ENCODE measurements at places on chromosomes 1 and 21.

- no peak overlapping the region for H3K4me3 ChIP-seq
- H3K27ac ChIP-seq, result no peak overlapping the region
- H3K27me3 ChIP-seq, result peaks cover 82% of the 10 kb centered on the region
- DNase-seq, result no peak
These were observed 5.2 kb downstream of the INSRR start for GRCh38 chr1:156853761-156854160.

GRCh38 chr1:16926491-16927073, 4.9 kb downstream of the CROCC start:
- H3K27ac ChIP-seq, result no peak overlapping the region
- no peak overlapping the region for H3K4me3 ChIP-seq
- no peaks in the 10 kb centered on the region for H3K36me3 ChIP-seq
- H3K27me3 ChIP-seq, result no peaks in the 10 kb centered on the region
- no peak for DNase-seq
- H3K4me1 ChIP-seq, result no peaks in the 10 kb centered on the region

GRCh38 chr1:151356696-151357095, 9.6 kb upstream of the RFX5 start:
- no peaks in the 10 kb centered on the region for H3K27me3 ChIP-seq
- no peaks in the 10 kb centered on the region for H3K4me1 ChIP-seq
- no peak overlapping the region for H3K27ac ChIP-seq

DNA sequence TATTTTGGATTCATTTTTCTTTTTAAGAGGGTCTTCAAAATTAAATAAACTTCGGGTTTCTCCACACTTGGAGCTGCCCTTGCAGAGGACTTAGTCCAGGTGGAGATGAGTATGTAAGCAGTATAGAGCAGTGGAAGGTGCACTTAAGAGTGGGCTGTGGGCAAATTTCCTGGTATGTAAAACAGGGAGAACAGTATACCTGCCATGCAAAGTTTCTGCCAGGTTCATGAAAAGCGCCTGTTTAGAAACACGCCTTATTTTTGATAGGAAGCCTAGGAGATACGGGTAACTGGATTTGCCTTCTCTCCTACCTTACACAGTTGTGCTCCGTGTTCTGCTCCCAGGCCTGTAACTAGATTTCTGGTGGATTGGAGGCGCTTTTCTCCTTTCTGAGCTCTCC, 1.2 kb downstream of the KDM4A start:
- peak overlapping the region; percentile 92 for H3K4me3 ChIP-seq
- H3K4me1 ChIP-seq, result peaks cover 27% of the 10 kb centered on the region
- H3K27ac ChIP-seq, result peak overlapping the region; percentile 96
- peaks cover 57% of the 10 kb centered on the region for H3K36me3 ChIP-seq

DNA sequence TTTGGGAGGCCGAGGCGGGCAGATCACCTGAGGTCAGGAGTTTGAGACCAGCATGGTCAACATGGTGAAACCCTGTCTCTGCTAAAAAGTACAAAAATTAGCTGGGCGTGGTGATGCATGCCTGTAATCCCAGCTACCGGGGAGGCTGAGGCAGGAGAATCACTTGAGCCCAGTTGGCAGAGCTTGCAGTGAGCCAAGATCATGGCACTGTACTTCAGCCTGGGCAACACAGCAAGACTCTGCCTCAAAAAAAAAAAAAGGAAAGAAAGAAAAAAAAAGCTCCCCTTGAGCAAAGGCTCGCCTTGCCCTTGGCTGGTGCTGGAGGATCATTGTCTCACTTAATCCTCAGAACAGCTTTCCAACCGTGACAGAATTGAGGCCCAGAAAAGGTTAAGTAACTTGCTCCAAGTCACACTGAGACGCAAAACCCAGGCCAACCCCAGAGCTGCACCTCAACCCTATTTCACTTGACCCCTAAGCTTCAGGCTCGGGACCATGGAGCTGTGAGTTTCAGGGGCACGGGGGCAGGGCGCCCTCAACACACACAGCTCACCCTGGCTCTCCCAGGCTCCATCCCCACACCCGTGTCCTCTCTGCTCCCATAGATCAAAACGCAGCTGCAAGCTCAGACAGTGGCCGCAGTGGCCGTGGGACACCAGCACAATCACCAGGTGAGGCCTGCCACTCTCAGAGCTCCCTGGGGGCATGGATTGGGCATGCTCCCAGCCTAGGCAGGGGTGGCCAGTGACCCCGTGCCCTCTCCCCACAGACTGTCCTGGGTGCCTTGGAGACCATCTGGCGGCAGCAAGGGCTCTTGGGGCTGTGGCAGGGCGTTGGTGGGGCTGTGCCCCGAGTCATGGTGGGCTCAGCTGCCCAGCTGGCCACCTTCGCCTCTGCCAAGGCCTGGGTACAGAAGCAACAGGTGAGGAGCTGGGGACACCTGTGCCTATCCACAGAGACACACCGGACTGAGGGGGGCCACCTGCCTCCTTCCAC, 1.6 kb downstream of the SLC25A34 start:
- H3K36me3 ChIP-seq, result peaks cover 13% of the 10 kb centered on the region
- peaks cover 9% of the 10 kb centered on the region for H3K4me1 ChIP-seq
- H3K27me3 ChIP-seq, result no peaks in the 10 kb centered on the region
- DNase-seq, result no peak
- no peak overlapping the region for H3K4me3 ChIP-seq

DNA sequence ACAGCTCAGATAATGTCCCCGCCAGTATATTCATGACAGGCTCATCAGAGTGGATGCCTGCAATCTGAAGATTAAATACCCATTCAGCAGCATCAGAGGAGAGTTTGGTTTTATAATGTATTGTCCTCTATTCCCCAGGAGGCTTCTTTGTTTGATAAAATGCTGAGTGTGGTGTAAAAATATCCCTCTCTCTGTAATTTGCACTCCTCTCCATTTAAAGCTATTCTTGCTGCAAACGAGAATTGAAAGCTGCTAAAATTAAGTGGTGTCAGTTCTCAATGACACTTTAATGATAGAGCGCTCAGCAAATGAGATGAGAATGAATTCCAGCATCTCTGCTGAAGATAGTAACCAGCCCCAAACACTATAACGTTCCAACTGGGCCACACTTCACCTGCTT, 205.7 kb upstream of the RRP15 start:
- no peak for DNase-seq
- H3K27me3 ChIP-seq, result no peaks in the 10 kb centered on the region
- no peaks in the 10 kb centered on the region for H3K4me1 ChIP-seq
- no peak overlapping the region for H3K27ac ChIP-seq
- no peaks in the 10 kb centered on the region for H3K36me3 ChIP-seq

DNA sequence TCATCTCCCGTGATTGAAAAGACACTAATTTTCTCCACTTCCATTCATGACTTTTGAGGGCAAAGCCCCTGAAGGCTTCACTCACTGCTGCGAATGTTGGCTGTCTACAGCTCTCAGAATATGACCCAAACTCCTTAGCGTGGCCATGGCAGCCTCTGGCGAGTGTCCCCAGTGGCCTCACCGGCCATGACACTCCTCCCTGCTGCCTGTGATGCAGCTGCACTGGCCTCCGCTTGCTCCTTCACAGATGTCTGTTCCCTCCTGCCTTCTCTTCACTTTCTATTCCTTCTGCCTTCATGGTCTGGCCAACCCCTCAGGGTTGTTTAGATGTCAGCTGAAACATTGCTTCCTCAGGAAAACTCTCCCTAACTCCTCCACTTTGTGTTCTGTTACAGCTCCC, 30.8 kb upstream of the PTPRF start:
- H3K27ac ChIP-seq, result no peak overlapping the region
- no peaks in the 10 kb centered on the region for H3K36me3 ChIP-seq
- no peaks in the 10 kb centered on the region for H3K27me3 ChIP-seq
- DNase-seq, result no peak
- no peak overlapping the region for H3K4me3 ChIP-seq
- no peaks in the 10 kb centered on the region for H3K4me1 ChIP-seq

DNA sequence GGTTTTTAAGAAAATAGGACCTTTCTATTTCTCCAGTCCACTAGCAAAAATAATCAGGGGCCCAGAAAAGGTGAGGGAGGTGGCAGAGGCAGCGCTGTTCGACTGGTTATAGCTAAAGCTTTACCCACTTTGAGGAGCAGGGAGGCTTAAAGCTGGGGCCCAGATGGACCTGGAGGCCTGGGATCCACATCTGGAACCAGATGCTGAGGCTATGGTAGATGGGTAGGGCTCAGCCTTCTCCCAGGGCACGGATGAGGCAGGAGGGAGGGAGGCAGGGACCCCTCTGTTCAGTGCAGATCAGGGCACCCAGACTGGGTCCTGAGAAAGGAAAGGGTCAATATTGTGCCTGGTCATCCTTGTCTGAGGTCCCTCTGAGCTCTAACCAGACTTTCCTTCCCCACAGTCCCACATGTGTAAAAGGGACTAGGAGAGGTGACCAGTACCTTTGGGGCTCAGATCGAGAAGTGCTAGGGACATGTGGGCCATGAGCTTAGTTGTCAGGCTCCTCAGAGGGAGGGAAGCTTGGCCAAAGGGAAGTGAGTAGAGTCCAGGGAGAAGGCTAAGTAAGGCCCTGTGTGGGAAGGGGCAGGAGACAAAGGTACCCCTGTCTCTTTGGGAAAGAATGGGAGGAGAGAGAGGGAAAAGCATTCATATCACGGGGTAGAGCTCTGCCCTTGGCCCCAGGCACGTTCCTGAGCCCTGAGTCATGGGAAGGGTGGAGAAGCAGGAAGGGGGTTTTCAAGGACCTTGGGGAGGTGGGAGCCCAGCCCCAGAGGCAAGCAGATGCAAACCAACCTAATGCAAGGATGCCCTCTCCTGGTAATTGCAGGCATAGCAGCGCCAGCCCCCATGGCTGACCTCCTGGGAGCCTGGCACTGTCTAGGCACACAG, 15.4 kb downstream of the LMNA start:
- peak overlapping the region; percentile 99 for H3K27ac ChIP-seq
- no peaks in the 10 kb centered on the region for H3K27me3 ChIP-seq
- DNase-seq, result peak; percentile 99
- peak overlapping the region; percentile 57 for H3K4me3 ChIP-seq

- H3K4me1 ChIP-seq, result no peaks in the 10 kb centered on the region
- no peaks in the 10 kb centered on the region for H3K36me3 ChIP-seq
- no peak overlapping the region for H3K4me3 ChIP-seq
- H3K27me3 ChIP-seq, result peaks cover 47% of the 10 kb centered on the region
- DNase-seq, result no peak
- H3K27ac ChIP-seq, result no peak overlapping the region
These were observed 15.5 kb upstream of the PADI6 start for GRCh38 chr1:17356387-17357026.

DNA sequence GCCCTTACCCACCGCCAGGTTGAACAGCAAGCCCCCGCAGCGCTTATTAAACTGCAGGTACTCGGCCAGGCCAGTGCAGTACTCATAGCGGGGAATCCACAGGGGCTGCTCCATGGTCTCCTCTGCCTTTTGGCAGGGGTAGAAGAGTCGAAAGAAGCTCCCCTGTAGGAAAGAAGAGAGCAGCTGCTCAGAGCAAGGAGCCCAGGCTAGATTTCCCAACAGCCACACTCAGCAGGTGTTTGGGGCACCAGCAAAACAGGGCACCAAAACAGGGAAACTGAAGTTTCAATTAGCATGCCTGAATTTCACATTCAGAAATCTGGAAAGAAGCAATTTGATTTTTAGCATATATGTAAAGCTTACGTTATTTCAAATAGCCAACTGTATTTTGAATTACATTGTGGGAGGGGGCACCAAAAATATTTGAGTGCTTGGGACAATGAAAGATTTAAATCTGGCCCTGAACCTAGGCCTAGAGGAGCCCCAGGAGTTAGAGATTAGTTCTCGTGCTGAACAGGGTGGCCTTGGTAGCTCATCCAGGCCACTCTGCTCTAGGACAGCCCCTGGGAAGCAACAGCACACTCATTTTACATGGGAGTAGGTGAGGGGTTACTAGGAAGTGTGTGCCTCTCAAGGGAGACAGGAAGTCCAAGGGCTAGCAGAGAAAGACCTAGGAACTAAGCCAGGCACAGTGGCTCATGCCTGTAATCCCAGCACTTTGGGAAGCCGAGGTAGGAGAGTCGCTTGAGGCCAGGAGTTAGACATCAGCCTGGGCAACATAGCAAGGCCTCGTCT, 8.2 kb downstream of the PAFAH2 start:
- H3K4me1 ChIP-seq, result no peaks in the 10 kb centered on the region
- no peak for DNase-seq
- no peaks in the 10 kb centered on the region for H3K27me3 ChIP-seq
- H3K36me3 ChIP-seq, result peaks cover 5% of the 10 kb centered on the region
- H3K4me3 ChIP-seq, result no peak overlapping the region

- no peak overlapping the region for H3K4me3 ChIP-seq
- H3K36me3 ChIP-seq, result no peaks in the 10 kb centered on the region
- H3K4me1 ChIP-seq, result peaks cover 31% of the 10 kb centered on the region
- H3K27ac ChIP-seq, result no peak overlapping the region
- no peaks in the 10 kb centered on the region for H3K27me3 ChIP-seq
- no peak for DNase-seq
These were observed 53.3 kb upstream of the GJA8 start for GRCh38 chr1:147849098-147849895.

- no peaks in the 10 kb centered on the region for H3K36me3 ChIP-seq
- no peaks in the 10 kb centered on the region for H3K27me3 ChIP-seq
- no peak overlapping the region for H3K27ac ChIP-seq
- peaks cover 16% of the 10 kb centered on the region for H3K4me1 ChIP-seq
- no peak overlapping the region for H3K4me3 ChIP-seq
- no peak for DNase-seq
These were observed 51.0 kb downstream of the ZBTB18 start for GRCh38 chr1:244102046-244102445.

DNA sequence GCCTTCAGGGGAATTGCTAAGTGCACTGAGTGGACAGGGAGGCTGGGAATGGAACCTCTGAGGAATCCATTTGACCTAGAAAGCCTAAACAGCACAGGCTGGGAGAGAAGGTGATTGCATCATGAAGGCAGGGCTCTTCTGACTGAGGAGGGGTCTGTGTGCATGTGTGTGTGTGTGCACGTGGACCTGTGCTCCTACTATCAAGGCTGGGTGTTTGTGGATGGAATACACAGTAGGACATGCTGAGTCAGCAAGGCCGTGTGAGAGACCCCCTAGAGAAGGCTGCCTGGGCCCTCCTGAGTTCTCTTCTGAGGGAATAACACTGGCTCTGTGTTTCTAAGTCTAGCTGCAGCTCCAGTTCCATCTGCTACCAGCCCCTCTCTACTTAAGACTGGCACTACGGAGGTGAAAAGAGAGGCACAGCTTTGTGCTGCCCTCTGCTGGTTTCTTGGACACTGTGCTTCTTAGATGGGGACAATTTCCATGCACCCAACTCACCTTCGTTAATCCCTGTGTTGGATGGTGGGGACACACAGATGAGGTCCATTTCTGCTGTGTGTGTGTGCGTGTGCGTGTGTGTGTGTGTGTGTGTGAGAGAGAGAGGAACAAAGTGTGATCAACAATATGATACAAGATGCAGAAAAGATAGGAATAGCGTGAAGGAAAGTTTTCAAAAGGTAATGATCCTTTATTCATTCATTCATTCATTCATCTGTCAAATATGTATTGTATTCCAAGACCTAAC, 6.2 kb upstream of the EFCAB14 start:
- DNase-seq, result peak; percentile 73
- H3K4me3 ChIP-seq, result no peak overlapping the region
- peaks cover 37% of the 10 kb centered on the region for H3K27me3 ChIP-seq
- H3K36me3 ChIP-seq, result no peaks in the 10 kb centered on the region
- no peak overlapping the region for H3K27ac ChIP-seq
- H3K4me1 ChIP-seq, result no peaks in the 10 kb centered on the region

DNA sequence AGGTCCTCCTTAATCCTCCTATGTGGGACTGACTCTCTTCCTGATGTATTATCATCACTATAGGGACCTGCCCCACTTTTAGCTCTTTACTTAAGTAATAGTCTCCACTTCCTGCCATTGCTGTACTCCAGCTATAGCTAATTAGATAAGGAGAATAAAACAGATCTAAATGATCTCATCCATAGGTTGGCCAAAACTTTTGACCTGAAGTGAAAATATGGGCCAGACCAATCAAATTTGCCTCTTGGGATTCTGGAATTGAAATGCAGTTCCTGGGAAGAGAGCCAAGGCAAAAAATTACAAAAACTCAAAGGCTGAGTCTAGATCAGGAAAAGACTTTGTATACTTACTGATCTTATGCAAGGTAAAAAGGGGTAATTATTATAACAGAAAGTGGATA, 36.1 kb upstream of the PDE4B start:
- no peaks in the 10 kb centered on the region for H3K36me3 ChIP-seq
- no peaks in the 10 kb centered on the region for H3K27me3 ChIP-seq
- no peaks in the 10 kb centered on the region for H3K4me1 ChIP-seq
- H3K27ac ChIP-seq, result no peak overlapping the region
